ENCODE measurements at places on chromosomes 6 and 20.

DNA sequence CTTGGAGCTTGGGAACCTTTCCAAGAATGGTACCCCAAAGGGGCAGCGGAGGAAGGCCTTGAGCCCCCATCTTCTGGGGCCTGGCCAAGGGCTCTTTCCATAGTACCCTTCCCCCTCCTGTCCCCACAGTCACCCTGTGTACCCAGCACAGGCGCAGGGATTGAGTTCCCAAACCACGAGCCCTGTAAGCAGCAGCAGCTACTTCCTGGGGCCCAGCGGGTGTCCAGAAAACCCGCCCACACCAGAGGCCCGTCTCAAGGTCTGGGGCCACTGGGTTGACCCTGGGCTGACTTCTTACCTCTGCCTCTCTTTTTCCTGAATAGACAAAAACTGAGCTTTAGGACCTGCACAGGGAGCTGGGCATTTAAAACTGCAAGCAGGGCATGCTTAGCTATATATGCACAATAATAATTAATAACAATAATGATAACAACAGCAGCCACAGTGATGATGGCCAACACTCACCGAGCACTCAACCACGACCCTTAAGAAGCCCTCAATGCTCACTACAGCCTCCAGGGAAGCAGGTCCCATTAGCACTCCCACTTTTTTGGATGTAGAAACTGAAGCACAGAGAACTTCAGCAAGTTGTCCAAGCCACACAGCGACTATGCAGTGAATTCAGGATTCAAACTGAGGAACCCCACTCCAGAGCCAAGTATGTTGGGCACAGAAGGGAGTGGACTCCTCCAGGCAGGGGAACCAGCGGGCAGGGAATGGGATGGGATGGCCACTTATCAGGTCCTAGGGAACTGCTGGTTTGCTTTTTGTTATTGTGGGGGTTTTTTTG is 14.5 kb downstream of the NOL4L start:
- DNase-seq: no peak

GRCh38 chr6:36822506-36823269 is 16.6 kb downstream of the CPNE5 start:
- peak; percentile 65 for DNase-seq

- peak; percentile 81 for DNase-seq
Measured at GRCh38 chr6:106997392-106998158, 23.0 kb upstream of the CD24 start.

DNA sequence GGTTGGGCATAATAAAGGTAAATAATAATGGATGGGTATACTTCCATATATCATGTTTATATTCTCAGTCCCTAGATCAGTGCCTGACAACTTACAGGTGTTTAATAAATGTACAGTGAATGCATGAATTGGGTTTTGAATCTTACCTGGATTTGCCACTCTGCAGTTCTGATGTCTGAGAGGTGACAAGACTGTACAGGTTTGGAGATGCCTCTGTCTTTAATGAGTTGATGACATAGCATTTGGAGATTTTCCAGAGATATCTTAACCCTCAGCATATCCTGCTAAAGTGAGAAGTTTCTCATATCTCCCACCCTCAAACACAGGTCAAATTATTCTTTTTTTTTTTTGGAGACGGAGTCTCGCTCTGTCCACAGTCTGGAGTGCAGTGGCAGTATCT is 2.2 kb downstream of the ANKS1A start:
- DNase-seq: no peak

- DNase-seq: no peak
Measured at GRCh38 chr20:57890202-57890800, 180.5 kb upstream of the PMEPA1 start.

- DNase-seq: peak; percentile 52
Measured at GRCh38 chr6:36977470-36977941, 8.5 kb downstream of the MTCH1 start.

GRCh38 chr6:45001663-45002062 is 326.5 kb upstream of the RUNX2 start:
- no peak for DNase-seq

DNA sequence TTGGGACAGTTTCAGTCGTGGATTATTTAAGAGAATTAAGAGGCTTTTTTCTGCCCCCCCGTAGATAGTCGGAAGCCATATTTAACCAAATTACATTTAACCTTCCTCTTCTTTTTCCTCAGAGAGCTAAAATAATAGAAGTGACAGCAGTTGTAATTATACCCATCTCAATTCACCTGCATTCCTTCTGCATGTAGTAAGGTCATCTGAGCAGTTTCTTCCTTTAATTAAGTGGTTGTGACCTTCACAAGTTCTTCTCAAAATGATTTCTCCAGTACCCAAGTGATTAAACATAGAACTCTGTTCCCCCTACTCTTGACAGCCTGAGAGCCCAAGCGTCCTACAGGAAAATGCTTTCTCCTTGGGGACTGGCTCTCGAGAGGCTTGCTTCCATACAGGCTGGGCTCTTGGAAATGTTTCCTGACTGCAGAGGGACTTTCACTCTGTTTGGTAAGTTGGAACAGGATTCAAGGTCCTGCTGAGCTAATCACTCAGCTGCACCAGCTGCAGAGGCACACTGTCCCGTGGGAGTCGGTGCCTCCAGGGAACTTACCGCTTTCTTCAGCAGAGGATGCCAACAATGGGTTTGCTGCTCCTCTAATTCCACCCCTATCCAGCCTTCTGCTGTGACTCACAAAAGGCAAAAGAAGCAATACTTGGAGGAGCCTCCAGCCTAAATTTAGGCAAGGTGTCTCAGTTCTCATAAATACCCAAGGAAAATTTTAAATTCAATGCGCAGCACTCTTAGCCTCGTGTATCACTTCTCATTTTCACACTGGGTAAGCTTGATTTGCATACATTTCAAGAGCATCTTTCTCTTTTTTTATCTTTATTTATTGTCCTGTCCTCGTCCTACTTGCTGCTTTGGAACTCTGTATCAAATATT is 414.9 kb downstream of the KIF16B start:
- peak; percentile 6 for DNase-seq

DNA sequence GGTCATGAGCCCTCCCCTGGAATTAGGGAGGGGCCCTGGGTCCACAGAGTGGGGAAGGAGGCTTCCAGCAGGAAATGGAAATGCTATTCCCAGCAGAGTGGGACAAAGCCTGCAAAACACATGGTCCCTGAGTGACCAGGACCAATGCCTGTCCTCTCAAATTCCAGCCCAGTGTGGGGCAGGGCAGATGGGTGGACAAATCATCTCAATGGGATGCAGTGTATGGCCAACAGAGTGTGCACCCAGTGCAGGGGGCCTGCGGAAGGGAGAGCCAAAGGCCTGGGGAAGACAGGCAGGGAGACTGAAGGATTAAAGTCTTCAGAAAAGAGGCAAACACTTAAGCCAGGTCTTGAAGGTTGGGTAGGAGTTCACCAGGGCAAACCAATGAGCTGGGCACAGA is 28.7 kb upstream of the PHACTR3 start:
- DNase-seq: no peak

- no peak for DNase-seq
Measured at GRCh38 chr20:22366631-22367030, 217.7 kb downstream of the FOXA2 start.

Measured in neural progenitor cell (in vitro differentiated cells).